ENCODE measurements at places on chromosomes 4 and X.

DNA sequence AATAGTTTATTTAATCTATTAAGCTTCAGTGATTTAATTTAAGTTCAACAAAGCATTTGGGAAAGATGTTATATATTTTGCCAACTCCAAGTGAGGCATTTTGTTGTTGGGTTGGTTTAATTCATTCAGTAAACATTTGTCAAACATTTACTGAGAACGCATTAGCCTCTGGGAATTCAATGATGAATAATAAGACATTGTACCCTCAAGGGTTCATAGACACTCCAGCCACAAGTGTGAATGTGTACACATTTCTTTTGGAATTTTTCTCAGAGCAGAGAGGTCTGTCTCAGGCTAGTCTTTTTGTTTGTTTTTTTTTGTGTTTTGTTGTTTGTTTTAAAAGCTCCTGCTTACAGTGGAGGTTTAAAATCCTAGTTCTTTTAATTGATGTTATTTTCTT, 203.9 kb downstream of the SOWAHB start:
- DNase-seq: no peak

DNA sequence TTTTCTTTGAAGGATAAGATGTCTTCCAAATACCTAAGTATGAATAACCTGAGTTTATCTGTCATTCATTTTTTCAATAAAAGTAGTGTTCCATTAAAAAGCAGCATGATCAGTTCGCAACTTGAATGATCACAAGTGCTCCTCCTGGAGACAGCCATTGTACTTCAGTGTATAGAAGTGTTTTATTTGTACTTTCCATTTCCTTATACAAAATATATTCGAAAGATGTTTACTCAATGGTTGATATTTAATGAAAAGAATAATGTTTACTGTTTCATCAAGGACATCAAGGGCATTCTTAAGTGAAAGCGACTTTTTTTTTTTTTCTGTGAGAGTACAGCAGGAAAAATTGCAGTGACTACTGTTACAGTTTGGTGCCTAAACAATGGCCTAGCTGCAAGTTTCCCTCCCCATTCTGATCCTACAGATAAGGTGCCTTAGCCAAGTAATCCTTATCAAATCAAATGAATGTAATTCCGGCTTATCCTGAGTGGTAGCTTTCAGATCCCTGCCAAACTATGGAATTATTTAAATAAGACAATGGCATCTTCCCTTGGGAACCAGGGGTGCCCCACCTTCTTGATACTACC, 69.0 kb upstream of the IL15 start:
- no peak for DNase-seq

DNA sequence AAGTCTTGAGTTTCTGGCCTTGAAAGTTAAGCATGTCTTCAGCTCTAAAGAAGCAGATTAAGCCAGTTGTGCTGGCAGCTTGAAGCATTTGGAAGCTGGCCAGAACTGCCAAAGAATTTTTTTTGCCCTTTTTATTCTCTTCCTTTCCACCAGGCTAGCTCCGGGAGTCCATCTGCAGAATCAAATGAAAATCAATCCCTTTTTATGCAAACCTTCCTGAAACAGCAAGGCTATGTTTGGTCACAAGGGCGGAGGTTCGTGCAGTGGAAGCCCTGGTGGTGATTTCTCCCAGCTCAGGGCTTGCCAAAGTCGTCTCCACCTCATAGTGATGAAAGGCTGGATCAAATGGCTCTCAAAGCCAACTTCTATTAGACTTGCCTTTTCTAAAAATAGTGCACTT, 21.6 kb upstream of the C4orf54 start:
- DNase-seq: no peak

GRCh38 chr4:34733185-34733941, 1511.0 kb downstream of the ARAP2 start:
- no peak for DNase-seq

GRCh38 chr4:26093551-26093950, 179.5 kb downstream of the SMIM20 start:
- no peak for DNase-seq

DNA sequence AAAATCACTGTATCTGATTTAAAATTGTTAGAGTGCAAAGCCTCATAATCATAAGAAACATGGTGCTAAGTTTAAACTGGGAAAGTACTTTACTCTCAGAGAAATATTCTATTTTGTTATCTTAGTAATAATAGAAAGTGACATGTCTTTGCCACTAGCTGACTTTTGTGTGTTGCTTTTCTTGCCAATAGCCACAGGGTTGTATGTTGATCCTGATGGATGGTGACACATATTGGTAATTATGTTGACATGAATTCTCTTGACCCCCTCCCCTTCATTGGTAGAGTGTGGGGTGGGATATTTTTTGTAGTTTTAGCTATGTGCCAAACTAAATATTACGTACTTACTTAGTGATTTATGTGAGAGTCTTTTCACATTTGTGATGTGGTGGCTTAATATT, 103.1 kb upstream of the MAP9 start:
- DNase-seq: no peak

- DNase-seq: no peak
Observed at GRCh38 chrX:132426695-132427281, 62.0 kb downstream of the MBNL3 start.

DNA sequence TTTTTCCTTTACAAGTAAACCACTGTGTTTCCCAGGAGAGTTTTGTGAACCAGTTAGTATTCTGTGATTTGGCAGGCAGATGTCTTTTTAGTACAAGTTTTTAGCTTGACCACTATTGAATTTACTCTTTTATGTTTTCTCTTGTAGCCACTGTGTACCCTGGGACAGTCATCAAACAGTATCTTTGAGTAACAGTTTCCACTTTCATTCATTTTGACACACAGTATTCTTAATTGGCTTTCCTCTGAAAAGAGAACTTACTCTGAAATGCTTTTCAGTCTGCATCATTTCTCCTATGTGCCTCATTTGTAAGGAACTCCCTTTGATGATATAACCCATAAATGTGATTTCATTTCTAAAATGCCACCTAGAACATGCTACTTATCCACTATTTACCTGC, 476.5 kb downstream of the PDGFC start:
- DNase-seq: no peak

- DNase-seq: no peak
Observed at GRCh38 chrX:9466124-9466495, 1.3 kb downstream of the TBL1X start.

- no peak for DNase-seq
Observed at GRCh38 chrX:95754411-95754810, 930.2 kb upstream of the DIAPH2 start.

DNA sequence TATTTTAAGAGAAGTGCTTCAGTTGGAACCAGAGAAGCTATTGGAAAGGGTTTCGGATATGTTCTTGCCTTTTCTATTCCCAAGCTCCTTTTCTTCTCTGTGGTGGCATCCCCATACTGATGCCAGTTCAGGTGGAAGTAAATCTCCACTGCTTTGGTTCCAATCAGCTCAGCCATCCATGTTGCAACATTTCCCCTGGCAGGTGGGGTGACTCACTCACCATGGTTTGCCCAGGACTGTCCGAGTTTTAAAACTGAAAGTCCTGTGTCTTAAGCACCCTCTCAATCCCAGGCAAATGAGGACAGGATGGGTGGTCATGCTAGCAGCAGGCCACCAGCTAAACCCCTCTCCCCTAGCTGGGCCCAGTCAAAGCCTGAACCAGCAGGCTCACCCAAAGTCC, 15.1 kb downstream of the RAI2 start:
- no peak for DNase-seq

- no peak for DNase-seq
Observed at GRCh38 chr4:184270808-184271413, 53.2 kb upstream of the ENPP6 start.

GRCh38 chr4:87260477-87260876, 40.1 kb upstream of the KLHL8 start:
- no peak for DNase-seq

DNA sequence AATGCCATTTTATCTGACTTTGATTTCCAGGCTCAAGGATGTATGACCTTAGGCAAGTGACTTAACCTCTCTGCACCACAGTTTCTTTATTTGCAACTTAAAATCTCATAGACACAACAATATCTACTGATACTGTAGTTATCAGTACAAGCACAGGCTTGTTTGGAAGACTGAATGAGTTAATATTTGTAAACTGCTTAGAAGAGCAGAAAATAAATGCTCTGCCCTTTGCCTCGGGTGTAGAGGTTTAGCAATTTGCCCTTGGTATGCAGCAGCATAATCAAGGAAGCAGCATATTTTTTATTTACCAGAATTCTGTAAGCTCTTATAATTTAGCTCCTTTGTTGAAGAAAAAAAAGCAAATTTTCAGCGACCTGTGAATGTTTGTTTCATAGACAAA, 2.9 kb upstream of the CXCL1 start:
- no peak for DNase-seq

- DNase-seq: no peak
Observed at GRCh38 chr4:25367877-25368276, 9.2 kb upstream of the ANAPC4 start.

DNA sequence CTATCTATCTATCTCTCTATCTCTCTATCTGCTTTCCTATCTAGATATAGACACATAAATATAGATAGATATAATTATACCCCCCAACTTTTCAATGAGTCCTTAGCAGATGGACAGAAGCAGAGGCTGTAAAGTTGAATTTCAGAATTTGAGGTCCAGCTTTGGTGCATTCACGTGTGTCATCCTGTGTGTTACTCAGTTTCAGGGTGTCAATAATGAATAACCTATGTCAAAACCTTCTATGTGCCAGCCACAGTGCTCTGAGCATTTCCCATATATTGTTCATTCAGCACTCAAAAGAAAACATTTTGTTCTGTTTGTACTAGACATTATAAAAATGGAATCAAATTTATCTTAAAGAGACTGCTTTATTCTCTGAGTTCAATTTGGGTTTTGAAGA, 310.0 kb downstream of the ARHGAP24 start:
- no peak for DNase-seq

DNA sequence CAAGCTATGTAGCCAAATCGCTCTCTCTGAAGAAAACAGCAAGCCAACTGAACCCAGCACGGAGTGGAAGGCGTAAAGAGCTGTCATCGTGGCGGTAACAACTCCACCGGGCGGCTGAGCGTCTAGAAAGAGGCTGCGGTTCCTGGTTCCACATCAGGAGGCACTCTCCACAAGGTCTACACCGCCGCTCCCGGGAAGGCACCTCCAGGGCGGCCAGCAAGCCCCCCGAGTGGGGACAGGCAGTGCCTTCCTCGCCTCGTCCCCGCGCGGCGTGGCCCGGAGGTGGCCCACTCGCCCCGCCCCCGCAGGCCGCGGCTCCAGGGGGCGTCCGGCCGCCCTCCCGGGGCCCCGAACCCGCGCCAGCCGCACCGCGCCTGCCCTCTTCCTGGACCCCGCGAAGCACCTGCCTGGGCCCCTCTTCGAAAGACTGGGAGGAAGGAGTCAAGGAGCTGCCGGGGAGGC, 755 bp downstream of the KLHL8 start:
- DNase-seq: peak; percentile 33

DNA sequence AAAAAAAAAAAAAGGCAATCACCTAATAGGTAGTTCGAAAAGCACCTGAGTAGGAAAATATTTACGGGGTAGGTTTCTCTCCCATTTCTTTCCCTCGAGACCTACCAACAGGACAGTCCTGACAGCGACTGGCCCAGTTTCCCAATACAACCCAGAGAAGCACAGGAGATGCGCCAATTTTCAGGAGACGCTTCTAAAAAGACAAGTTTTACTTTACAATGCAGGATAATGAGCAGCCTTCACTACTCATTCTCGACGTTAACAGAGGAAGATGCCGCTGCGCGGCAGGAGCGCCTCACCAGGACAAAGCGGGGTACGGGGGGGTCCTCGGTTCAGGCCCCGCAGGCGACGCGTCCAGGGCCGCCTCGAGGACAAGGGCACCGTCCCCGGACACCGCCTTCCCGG, 708 bp downstream of the BCLAF3 start:
- no peak for DNase-seq

- no peak for DNase-seq
Observed at GRCh38 chrX:81201071-81201470, 642 bp downstream of the HMGN5 start.

- DNase-seq: no peak
Observed at GRCh38 chrX:108811891-108812290, 75.5 kb upstream of the IRS4 start.

- no peak for DNase-seq
Observed at GRCh38 chr4:6115342-6115741, 85.0 kb downstream of the JAKMIP1 start.

DNA sequence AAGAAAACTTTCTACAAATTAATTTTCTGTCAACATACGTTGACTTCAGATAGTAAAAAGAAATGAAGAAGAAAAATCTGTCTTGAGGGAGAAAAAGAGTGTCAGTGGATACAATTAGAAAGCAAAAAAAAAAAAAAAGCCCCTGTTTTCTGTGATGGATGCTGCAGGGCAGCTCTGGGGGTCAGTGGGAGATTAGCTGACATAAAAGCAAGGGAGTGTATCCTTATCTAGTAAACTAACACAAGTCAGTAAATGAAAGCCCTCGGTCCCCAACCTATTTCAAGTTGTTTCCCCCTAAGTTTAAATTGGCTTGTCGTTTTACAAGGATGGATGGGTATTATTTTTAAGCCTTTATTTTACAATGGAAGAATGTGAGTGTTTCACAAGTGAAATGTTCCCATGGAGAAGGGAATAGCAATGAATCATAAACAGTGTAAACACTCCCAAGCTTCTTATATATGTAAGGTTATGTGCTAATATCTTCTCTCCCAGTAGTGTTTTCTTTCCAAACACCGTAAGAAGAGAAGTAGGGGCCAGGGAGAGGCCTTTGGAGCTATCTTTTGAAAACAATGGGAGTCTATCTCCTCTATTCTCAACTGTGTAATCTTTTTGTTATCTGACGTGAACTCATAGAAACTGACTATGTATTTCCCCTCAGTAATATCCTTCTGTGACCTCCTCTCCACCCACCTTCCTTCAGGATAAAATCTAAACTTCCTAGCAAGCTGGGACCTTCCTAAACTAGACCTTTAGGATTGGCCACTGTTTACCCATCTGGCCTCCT, 347.7 kb downstream of the FBXO8 start:
- DNase-seq: no peak
